Hippocampal formation (tissue), 2 donors: ENCODE measurements at places on chromosomes 5 and 9.

DNA sequence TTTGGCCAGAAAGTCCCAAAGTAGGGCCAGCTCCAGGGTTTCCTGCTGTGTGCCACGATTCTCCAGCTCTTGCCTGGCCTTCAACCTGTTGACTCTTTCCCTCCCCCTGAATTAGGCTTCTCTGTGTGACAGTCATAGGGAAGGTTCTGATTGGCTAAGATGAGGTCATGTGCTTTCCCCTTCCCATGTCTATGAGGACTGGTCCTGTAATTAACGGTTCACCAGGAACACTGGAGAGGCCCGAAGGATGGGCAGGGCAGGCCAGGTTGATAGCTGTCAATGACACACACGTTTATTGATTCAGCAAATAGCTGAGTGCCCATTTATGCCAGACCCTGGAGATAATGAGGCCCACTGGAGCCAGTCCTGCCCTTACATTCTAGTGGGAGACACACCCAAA lies 9.0 kb upstream of the PRR7 start:
- no peak for DNase-seq

DNA sequence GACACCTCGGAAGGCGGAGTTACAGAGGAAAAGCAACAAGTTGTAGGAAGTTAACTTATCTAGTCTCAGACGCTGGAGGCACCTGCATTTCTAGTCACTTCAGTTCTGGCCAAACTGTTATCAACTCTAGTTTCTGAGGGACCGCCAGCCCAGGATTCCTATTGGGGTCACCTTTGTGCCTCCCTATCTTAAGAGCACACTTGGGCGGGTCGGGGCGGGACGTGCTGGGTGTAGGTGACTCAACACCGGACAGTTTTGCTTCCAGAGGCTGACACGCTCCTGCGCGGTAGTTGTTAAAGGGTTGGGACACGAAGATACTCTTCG lies 679 bp upstream of the KDM4C start:
- DNase-seq: peak; percentile 52

DNA sequence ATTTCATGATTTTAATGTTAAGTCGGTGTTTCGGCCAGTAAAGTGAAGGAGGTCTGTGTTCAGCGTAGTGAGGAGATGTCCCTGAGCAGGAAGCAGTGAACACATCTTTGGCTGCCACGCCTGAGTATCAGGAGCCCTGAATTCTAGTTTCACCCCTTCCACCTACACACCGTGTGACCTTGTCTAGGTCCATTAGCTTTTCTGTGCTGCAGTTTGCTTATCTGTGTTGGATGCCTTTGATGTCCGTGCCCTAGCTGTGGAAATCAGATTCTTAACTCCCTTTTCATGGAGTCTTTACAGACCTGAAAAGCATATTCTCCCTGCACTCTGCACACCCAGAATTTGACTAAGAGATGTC lies 601 bp downstream of the FBXO38 start:
- no peak for DNase-seq

DNA sequence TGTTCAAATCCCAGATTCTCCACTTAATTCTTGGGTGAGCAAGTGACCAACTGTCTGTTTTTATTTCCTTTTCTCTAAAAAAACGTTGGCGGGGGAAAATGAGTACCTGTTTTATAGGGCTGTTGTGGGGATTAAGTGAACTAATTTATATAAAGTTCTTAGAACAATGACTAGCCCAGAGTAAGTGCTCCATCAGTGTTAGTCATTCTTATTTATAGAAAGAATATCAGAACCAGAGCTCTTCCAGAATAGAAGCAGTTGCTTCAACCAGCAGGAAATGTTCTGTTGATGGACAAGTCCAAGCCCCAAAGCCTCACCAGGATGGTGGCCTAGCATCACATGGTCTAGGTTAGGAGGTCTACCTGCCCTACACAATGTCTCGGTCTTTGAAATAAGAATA lies 379.2 kb downstream of the ACTL7B start:
- no peak for DNase-seq

- no peak for DNase-seq
Observed at GRCh38 chr5:83672646-83673045, 48.0 kb downstream of the HAPLN1 start.

DNA sequence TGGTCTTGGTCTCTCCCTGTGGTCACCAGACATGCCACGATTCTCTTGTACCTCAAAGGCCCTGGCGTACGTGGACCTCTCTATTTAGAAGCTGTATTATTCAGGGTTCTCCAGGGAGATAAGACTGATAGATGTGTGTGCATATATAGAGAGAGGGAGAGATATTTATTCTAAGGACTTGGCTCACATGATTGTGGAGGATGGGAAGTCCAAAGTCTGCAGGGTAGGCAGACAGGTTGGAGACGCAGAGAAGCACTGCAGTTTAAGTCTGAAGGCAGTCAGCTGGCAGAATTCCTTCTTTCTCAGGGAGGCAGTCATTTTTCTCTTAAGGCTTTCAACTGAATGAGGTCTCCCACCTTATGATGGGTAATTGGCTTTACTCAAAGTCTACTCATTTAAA lies 16.3 kb downstream of the C9orf57 start:
- no peak for DNase-seq

DNA sequence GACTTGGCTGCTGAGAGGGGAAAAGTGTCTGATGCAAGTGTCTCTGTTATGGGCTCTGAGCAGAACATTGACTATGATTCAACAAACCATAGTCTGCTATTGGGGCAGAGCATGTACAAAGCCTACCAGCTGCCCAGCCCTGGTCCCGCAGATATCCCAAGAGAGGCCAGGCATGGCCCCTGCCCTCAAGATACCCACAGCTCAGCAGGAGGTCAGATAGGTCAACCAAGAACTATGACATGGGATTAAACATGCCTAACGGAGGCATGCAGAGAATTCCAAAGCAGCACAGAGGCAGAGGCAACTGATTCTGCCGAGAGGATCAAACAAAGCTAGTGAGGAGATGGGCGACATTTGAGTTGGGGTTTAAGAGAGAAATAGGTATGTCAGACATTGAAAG lies 39.9 kb upstream of the CPLX2 start:
- DNase-seq: no peak

DNA sequence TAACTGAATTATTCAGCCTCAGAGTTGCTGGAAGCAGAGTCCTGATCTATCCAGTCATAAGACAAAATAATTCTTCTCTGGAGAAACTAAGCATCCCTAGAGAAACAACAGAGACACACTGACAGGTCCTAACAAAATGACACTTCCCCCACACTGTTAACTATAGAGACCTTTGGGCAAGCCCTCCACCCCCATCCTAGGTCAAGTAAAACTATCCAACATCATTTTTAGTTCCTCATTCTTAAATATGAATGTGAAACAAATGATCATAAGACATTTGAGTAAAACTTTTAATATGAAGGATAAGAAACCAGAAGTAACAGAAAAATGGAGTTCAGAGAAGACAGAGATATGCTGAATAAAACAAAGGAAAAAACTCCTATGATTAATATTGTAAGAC lies 30.9 kb downstream of the CNTLN start:
- DNase-seq: no peak

DNA sequence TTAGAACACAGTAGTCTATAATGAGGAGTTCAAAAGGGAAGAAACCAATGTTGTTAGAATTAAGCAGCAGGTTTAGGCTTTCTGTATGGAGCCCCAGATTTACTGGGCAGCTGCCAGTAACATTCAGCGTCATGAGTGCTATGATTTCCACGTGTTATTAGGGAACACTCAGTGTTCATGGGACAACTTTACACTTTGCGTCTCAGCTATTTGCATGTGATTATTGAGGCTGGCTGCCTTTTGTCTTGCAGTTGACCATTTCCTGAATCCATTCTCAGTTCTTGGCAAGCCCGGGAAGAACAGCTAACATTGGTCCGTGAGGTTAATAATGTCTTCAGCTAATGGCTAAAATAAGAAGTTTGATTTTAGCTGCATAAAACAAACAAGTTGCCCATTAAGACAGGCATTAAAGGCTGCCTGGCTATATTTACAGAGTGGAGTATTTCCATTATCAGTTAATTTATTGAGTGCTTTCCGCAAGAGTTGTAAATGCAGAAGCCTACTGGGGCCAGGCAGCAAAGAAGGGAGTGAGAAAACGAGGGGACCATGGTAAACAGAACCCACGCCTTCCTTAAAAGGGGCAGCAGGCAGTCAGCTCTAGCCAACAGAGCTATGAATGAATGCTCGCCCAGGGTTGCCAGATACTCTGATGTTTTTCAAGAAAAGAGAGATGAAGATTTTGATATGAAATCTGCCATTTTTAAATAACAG lies 120.9 kb downstream of the PIP5K1B start:
- DNase-seq: no peak

GRCh38 chr5:82586181-82586580 lies 308.0 kb upstream of the RPS23 start:
- no peak for DNase-seq

DNA sequence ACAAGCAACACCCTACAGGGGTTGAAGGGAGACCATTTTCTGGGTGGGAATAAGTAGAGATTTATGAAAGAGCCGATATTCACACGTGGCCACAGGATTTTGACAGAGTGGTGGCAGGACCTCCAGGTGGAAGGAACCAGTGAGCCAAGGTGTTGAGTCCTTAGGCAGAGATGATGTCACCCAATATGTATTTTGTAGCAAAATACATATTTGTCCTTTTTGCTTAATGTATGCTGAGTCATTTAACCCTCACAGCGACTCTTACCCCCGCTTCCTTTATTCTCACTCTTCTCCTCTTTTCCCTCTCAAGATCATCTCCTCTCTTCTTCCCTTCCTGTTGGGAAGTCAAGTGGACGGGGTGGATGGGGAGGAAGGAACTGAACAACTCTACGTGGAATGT lies 215.7 kb upstream of the S1PR3 start:
- no peak for DNase-seq

DNA sequence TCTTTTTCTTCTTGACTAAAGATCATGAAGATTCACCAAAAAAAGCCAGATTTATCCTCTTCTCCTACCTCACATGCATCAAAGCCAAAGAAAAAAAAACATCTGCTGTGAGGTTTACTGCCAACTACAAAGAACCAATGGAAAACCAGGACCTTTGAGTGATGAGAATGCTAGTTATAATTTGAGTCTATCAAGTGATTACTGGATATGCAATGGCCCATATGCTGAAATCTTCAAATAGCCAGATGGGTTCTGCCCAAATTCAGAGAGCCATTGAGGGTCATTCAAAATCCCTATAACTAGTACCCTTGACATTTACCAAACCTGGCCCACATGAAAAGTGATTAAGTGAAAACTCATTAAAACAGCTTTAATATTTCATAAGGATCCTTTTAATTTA lies 78.4 kb upstream of the ACO1 start:
- no peak for DNase-seq

DNA sequence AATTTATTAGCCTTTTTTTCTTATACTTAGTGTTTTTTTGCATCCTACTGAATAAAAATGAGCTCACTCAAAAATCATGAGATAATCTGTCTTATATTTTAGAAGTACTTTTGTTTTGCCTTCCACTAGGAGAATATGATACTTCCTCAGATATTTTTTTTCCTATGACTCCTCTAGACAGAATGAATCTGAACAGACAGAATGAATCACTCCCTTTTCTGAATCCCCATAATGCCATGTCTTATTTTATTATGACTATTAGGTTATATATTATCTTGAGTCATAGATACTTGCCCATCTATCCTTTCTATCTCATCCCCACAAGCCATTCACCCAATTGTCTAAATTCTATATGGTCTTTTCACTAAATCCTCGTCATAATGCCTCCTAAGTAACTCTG lies 134.6 kb downstream of the BRINP1 start:
- no peak for DNase-seq

DNA sequence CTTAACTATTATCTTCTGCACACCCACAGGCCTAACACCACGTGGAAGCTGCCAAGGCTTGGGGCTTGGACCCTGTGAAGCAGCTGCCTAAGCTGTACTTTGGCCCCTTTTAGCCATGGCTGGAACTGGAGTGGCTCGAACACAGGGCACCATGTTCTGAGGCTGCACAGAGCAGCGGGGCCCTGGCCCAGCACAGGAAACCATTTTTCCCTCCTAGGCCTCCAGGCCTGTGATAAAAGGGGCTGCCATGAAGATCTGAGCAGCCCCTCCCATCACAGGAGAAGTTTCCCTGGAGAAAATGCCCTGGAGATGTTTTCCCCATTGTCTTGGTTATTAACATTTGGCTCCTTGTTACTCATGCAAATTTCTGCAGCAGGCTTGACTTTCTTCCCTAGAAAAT lies 126.3 kb downstream of the MELK start:
- DNase-seq: no peak

- no peak for DNase-seq
Observed at GRCh38 chr9:16337322-16338029, 533.0 kb downstream of the BNC2 start.

- DNase-seq: no peak
Observed at GRCh38 chr5:79050498-79050897, 19.0 kb downstream of the DMGDH start.
